Activated CD8-positive, alpha-beta T cell treated with anti-CD3 and anti-CD28 coated beads, Interleukin-2, amount 10 ng/mL, durations not matched to agents 7 days and 5 days (primary cell): ENCODE measurements at places on chromosomes 7 and 10. TPM values are rescaled to one million over a fixed set of nuclear protein-coding genes. Genes with fewer than 3 reads are reported as not detected.

Gene GATA3
- total RNA-seq = 42.5 TPM

- no peak overlapping the region for H3K27ac ChIP-seq
- peaks cover 15% of the 10 kb centered on the region for H3K4me1 ChIP-seq
- no peak overlapping the region for H3K4me3 ChIP-seq
- H3K27me3 ChIP-seq = no peaks in the 10 kb centered on the region
- no peaks in the 10 kb centered on the region for H3K36me3 ChIP-seq
- no peak for DNase-seq
Observed at GRCh38 chr7:5477126-5477525, 53.5 kb upstream of the TNRC18 start.

DNA sequence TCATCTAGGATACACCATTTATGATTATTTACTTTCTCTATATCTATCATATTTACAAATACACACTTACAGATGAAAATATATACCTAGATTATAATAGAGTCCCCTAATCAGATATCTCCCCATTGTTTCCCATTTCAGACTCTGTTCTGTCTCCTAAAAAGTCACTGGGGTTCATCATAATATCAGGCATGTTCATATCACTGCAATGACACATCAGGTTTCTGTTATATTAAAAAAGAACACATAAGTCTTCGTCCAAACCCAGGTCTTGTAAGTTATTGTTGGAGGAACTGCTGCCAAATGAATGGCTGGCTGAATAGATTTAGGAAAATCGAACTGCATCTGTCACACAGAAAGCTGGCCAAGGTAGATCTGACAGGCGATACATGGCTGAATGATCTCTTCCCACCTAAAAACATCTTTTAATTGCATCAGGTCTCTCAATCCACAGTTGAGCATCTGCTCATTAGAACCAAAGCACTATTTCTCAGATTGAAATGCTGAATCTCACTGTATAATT lies 178.7 kb downstream of the CACNA2D1 start:
- DNase-seq = no peak
- no peaks in the 10 kb centered on the region for H3K27me3 ChIP-seq
- H3K4me3 ChIP-seq = no peak overlapping the region
- H3K36me3 ChIP-seq = no peaks in the 10 kb centered on the region

- peaks cover 2% of the 10 kb centered on the region for H3K36me3 ChIP-seq
- peak within 1 kb of the TSS; percentile 72 for H3K4me3 ChIP-seq
- peak; percentile 88 for DNase-seq
Observed at GRCh38 chr10:80408242-80409101, at the start of gene PRXL2A. TSS of gene PRXL2A (plus strand) at chr10:80408551. CDS start at chr10:80420468, 11,917 bp downstream.

- H3K27me3 ChIP-seq = no peaks in the 10 kb centered on the region
- no peaks in the 10 kb centered on the region for H3K36me3 ChIP-seq
- DNase-seq = no peak
- H3K4me3 ChIP-seq = no peak overlapping the region
- no peak overlapping the region for H3K27ac ChIP-seq
Observed at GRCh38 chr7:132723506-132724081, 147.3 kb upstream of the PLXNA4 start.

DNA sequence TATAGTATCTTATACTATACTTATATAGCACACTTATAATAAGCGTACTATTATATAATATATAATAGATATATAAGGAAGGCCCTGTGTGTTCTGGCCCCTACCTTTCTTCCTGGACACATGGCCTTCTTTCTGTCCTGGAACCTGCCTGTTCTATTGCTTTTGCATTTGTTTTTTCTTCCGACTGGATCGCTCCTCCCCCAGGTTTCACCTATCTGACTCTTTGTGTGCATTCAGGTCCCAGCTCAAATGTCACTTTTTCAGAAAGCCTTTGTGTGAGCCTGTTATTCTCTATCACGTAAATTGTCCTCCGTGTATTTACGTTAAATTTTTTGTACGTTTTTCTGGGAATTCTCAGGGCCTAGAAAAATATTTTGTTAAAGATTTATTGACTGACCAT lies 2.9 kb upstream of the TRIM8 start:
- H3K36me3 ChIP-seq = peaks cover 12% of the 10 kb centered on the region
- H3K27me3 ChIP-seq = peaks cover 7% of the 10 kb centered on the region
- peak overlapping the region; percentile 89 for H3K4me3 ChIP-seq

DNA sequence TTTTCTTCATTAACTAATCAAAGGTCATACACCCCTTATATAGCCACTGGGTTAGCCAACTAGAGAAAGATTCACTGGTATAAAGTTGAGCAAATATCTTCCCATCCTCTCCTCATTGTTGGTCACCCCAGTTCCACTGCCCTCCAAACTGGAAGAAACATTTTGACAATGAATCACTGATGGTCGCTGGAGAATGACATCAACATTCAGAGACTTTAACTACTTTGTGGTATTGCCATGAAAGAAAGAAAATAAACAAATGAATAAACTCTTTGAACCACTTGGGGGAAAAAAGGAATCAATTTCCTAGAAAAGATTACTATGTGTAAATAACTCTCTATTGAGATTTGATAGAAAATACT lies 23.4 kb downstream of the HYCC1 start:
- H3K4me1 ChIP-seq = peaks cover 34% of the 10 kb centered on the region
- H3K27me3 ChIP-seq = no peaks in the 10 kb centered on the region
- peaks cover 45% of the 10 kb centered on the region for H3K36me3 ChIP-seq
- no peak overlapping the region for H3K27ac ChIP-seq
- no peak overlapping the region for H3K4me3 ChIP-seq
- no peak for DNase-seq

DNA sequence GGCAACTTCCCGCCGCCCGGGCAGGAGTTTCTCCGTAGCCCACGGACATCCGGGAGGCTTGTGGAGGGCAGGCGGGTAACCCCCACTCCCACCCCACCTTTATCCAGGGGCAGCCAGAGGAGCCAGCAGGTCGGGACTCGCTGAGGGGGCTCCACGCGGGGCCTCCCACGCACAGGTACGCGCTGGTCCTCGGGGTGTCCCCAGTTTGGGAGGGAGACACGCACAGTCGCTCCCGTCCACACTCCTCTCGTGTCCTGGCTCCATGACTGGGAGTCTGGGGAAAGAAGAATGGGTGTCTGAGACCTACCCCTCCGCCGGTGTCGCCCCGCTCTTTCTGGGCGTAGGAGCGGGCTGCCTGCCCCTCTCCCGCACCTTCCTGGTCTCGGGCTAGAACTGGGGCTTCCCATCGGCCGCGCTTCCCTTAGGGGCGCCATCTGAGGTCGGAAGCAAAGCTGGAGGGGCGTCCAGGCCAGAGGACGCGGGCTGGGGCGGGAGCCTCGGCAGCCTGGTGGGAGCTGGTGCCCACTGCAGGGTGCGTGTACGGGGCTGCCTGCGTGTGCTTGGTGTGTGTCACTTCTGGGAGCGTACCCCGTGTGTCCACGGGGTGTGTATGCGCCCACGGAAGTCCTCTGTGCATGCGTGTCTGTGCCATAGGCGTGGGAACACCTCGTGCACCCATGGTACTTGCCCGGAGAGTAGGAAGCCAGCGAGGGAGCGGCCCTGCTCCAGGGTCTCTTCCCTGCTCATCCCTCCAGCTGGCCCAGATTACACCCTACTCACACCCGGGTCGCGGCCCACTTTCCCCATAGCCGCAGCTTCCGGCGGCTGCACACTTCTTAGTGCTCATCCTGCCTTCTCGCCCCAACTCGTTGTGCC lies 73.0 kb upstream of the LEP start:
- H3K4me1 ChIP-seq = peaks cover 22% of the 10 kb centered on the region
- H3K27ac ChIP-seq = no peak overlapping the region
- DNase-seq = no peak
- peak overlapping the region; percentile 18 for H3K4me3 ChIP-seq
- H3K27me3 ChIP-seq = peaks cover 57% of the 10 kb centered on the region

DNA sequence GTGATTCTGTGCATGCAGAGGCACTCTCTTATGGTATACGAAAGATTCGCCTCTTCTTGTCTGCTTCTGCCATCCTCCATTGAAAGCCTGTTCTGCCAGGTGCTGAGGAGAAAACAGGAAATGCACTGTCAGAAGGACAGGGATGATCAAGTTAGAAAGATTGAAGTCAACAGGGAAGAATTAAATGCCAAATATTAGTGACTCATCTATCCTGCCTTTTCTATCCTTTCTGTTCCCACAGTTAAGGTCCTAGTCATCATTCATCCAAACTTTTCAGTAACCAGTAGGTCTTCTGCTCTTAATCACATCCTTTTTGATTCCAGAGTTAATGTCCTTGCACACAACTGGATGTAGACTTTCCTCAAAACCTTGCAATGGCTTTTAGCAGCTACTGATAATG lies 4.8 kb upstream of the ZNF783 start:
- no peaks in the 10 kb centered on the region for H3K27me3 ChIP-seq
- no peak for DNase-seq
- no peak overlapping the region for H3K27ac ChIP-seq
- H3K4me1 ChIP-seq = peaks cover 8% of the 10 kb centered on the region
- peaks cover 5% of the 10 kb centered on the region for H3K36me3 ChIP-seq
- no peak overlapping the region for H3K4me3 ChIP-seq

DNA sequence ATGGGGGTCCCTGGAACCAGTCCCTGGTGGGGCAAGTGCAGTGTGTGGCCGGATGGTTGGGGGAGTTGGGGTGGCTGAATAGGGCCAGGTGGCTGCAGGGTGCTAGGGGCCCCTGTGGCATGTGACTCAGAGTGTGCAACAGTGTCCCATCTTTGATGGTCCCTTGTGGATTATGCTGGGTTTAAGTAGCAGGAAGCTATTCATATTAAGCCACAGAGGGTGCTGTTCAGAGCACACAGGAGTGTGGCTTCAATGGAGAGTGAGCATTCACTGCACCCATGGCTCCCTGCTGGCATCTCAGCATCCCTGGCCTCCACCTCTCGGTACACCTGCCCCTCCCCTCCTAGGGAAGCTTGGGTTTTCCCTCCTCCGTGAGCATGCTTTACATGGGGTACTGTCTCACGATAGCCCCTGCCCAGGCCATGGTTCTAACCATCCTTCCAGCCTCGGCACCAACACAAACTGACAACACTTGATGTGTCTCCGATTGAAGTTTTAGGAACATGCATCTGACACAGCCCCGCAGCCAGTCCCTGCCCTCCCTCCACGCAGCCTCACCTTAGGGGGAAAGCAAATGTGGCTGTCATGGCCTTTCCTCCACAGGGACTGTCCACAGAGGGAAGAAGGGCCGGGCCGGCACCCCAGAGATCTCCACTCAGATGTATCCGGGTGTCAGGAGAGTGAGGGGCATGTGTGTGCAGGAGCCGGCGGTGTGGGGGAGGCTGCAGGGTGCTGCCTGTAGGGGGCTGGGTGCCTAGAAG lies 30.4 kb upstream of the PPIF start:
- peaks cover 33% of the 10 kb centered on the region for H3K36me3 ChIP-seq
- H3K4me1 ChIP-seq = peaks cover 65% of the 10 kb centered on the region
- DNase-seq = peak; percentile 51
- H3K4me3 ChIP-seq = peak overlapping the region; percentile 71

DNA sequence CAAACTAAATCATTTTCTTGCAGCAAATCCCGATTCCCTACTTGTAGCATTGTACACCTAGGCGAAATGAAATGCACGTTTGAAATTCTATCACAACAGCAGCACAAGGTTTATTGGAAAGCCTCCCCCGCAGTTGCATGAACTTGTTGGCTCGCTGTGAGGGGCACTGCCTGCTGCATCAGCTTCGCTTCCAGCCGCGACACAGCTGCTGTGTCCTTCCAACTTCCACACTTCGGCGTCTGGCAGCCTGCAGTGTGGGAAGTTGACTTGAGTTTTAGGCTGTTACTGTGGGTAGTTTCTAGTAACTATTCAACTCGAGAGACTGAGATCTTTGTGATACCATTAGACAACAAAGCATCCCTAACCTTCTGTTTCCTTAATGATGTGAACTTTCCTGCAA lies 315.8 kb upstream of the TPK1 start:
- no peak overlapping the region for H3K27ac ChIP-seq
- no peak for DNase-seq
- H3K27me3 ChIP-seq = peaks cover 2% of the 10 kb centered on the region
- H3K36me3 ChIP-seq = no peaks in the 10 kb centered on the region
- H3K4me3 ChIP-seq = no peak overlapping the region

- no peak overlapping the region for H3K27ac ChIP-seq
- DNase-seq = no peak
- no peak overlapping the region for H3K4me3 ChIP-seq
Observed at GRCh38 chr7:42272793-42273665, 36.0 kb upstream of the GLI3 start.

DNA sequence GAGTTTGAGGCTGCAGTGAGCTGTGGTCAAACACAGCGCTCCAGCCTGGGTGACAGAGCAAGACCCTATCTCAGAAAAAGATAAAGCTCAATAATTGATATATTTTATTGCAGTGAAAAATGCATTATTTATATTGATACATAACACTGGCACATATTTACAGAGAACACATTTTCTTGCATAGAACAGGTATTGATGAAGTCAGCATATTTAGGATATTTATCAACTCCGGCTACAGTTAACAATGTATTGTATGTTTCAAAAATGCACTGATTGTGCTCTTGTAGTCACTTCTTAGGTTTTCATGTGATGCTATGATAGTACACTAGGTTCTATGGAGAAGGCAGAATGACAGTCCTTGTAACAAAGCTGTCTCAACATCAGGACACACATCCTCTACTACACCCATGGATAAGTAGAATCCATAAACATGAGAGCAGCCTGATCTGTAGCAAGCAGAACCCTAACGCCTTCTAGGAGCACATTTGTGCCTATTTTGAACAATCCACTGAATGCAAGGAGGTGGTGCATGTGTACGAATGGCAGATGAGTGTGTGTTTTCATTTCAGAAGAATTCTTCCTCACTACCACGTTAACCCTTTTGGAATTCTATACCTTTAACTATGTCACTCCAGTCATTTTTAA lies 586.1 kb upstream of the CELF2 start:
- H3K27ac ChIP-seq = no peak overlapping the region
- no peaks in the 10 kb centered on the region for H3K4me1 ChIP-seq
- H3K36me3 ChIP-seq = no peaks in the 10 kb centered on the region
- H3K4me3 ChIP-seq = no peak overlapping the region

- no peaks in the 10 kb centered on the region for H3K36me3 ChIP-seq
- no peak for DNase-seq
- H3K27ac ChIP-seq = no peak overlapping the region
- no peaks in the 10 kb centered on the region for H3K27me3 ChIP-seq
- no peak overlapping the region for H3K4me3 ChIP-seq
Observed at GRCh38 chr7:125357676-125358455, 428.2 kb upstream of the POT1 start.

GRCh38 chr7:96026611-96027010 lies 254.3 kb downstream of the DYNC1I1 start:
- peaks cover 2% of the 10 kb centered on the region for H3K27me3 ChIP-seq
- no peak for DNase-seq
- H3K36me3 ChIP-seq = no peaks in the 10 kb centered on the region
- no peak overlapping the region for H3K27ac ChIP-seq
- H3K4me3 ChIP-seq = no peak overlapping the region

GRCh38 chr7:92560602-92561001 lies 29.6 kb downstream of the FAM133B start:
- peaks cover 38% of the 10 kb centered on the region for H3K36me3 ChIP-seq
- H3K27me3 ChIP-seq = no peaks in the 10 kb centered on the region
- no peak overlapping the region for H3K27ac ChIP-seq

GRCh38 chr7:38367301-38367890 lies 94.0 kb upstream of the TARP start:
- DNase-seq = peak; percentile 55
- no peaks in the 10 kb centered on the region for H3K27me3 ChIP-seq
- H3K36me3 ChIP-seq = peaks cover 44% of the 10 kb centered on the region
